ENCODE measurements at places on chromosomes 7 and 10.
A peak's percentile ranks its signal among the peaks of the same experiment; 100 is the strongest.

DNA sequence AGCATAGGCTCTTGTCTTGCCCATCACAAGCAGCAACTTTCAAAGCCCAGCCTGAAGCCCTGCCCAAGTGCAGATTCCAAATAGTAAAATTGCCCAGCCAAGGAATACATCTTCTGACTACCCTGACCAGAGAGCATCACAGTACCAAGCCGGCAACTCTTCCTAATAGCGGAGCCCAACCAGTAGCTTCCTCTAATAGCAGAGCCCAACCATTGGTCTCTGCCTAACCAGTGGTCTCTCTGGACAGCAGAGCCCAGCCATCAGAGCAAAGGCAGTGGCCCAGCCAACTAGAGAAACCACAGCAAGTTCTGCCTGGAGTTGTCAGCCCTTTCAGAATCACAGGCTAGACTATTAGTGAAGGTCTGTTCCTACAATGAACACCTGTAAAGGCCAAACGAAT is 285.6 kb downstream of the HGF start:
- DNase-seq, result peak; percentile 26

DNA sequence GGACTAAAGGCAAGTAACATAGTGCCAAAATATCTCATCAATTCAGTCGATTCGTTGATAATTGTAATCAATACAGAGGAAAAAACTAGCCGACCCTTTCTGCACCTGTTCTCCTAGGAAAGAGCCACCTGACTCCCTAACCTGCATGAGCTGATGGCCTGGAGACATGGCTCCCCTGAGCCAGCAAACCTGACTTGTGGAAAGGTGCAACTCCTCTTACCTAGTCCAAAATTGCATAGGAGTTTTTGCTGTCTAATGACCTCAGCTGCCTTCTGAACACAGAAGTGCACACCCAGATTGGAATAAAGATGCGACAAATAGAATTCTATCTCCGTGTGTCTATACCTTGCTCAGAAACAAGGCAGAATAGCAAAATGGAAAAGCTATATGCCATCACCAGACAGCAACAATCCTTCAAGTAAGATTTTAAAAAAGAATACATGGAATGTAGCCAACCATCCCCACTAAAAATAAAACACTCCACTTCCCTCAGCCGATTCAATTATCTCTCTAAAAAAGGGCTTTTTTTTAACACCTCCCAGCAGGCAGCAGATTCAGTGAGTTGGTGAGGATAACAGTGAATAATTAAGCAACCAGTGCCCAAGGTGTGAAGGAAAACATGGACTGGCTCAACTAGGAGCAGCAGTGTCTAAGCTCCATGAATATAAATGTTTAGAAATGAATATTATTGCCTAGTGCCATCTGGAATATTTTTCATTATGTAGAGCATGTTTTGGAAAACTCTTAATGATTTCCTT is 26.6 kb upstream of the LMTK2 start:
- no peak for DNase-seq

- no peak for DNase-seq
Observed at GRCh38 chr10:117134056-117134305, 4.1 kb downstream of the VAX1 start.

GRCh38 chr7:69654381-69654780 is 56.1 kb downstream of the AUTS2 start:
- DNase-seq, result no peak

- no peak for DNase-seq
Observed at GRCh38 chr7:142789441-142789840, 18.7 kb downstream of the PRSS2 start.

DNA sequence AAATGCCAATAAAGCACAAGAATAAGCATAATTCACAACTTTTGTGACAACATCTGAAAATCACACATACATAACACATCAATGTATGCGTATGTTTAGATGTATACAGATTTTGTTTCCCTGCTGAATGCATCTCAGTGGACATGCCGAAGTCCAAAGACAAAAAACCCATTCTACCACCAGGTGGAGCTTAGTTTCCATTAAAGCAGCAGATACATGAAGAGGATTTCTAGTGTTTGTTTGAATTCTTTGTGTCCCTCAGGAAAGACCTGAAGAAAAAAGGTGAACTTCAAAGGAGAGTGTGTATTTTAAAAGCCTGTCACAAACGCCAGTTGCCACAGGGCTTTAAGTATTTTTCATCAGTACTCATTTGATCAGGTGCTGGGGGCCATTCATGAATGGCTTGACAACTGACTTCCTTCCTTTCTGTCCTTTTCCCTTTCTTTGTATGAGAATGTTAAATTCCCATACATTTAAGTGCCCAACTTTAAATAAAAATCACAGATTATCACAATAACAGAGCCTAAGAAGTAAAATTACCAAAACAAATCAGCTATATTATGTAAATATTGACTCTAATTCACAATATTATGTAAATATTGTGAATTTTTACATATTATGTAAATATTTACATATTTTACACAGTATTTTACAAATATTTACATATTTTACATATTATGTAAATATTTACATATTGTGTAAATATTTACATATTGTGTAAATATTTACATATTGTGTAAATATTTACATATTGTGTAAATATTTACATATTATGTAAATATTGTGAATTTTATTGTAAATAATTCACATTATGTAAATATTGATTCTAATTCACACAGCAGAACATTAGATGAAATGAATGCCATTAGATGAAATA is 343.0 kb downstream of the CRPPA start:
- peak; percentile 45 for DNase-seq

DNA sequence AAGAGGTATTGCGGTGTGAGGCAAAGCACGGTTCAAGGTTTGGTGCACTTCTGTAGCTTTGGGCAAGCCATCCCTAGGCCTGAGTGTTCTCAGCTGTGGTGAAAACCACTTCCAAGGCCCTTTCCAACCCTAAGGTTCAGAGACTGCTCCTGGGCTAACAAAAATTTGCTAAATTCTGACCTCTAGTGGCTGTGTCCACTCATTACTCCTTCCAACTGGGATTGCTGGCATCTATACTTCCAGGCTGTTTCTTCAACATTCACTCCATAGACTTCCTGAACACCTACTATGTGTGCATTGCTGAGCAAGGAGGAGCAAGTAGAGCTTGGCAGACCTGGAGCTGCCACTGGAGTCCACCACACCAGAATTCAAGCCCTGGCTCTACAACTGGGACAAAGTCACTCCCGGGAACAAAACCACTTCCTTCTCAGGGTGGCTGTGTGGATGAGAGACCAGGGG is 29.3 kb upstream of the SH3PXD2A start:
- no peak for DNase-seq

DNA sequence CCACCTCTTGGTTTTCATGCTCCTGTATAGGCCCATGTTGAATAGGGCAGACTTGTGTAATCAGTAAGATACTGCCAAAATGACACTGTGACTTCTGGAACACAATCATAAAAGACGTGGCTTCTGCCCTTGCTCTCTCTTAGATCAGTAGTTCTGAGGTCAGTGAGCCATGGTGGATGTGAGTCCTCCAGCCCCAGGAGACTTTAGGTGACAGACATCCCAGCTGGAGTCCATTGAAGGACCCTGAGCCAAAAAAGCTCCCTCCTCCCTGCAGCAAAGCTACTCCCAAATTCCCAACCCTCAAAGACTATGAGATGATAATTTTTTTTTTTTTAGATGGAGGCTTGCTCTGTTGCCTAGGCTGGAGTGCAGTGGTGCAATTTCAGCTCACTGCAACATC is 3.2 kb upstream of the RADIL start:
- DNase-seq, result no peak

- DNase-seq, result no peak
Observed at GRCh38 chr10:119371704-119372663, 164.6 kb downstream of the GRK5 start.

DNA sequence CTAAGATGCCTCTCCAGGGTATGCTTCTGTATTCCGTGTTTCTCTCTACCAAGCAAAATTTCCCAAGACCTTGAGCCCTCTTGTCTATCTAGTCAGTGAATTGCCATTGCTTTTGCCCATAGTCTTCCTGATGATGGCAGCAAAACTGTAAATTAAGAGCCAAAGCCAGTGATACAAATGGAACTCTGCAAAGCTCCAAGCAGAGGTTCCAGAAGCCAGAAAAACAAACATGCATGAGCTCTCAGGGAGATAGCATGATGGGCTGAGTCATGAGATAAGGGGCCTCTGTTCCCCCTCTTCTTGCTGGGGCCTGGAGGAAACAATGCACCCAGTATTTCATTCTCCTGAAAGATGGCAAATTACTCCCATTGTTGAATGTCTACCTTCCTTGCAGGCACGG is 24.7 kb downstream of the LSMEM1 start:
- no peak for DNase-seq

DNA sequence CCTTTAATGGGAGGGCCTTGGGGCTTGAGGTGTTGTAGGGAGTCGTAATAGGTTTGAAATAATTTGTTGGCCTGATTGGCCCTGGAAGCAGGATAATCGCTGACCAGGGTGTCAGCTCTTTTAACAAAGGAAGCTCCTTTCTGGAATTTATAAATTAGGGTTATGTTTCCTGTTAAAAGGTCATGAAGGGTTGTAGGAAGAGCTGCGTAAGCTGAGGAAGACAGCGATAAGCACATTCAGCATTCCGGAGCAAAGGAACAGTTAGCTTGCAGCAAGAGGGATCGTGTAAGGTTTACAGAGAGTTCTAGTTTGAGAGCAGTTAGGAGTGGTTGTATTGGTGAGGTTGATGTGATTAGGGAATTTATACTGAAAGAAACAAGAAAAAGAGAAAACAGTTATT is 21.3 kb downstream of the CPA4 start:
- no peak for DNase-seq

- DNase-seq, result no peak
Observed at GRCh38 chr7:43565786-43566185, 17.1 kb upstream of the STK17A start.

GRCh38 chr10:93224005-93224779 is 150.5 kb downstream of the CYP26A1 start:
- DNase-seq, result no peak

GRCh38 chr7:69597278-69598076 is 798 bp upstream of the AUTS2 start:
- DNase-seq, result no peak

DNA sequence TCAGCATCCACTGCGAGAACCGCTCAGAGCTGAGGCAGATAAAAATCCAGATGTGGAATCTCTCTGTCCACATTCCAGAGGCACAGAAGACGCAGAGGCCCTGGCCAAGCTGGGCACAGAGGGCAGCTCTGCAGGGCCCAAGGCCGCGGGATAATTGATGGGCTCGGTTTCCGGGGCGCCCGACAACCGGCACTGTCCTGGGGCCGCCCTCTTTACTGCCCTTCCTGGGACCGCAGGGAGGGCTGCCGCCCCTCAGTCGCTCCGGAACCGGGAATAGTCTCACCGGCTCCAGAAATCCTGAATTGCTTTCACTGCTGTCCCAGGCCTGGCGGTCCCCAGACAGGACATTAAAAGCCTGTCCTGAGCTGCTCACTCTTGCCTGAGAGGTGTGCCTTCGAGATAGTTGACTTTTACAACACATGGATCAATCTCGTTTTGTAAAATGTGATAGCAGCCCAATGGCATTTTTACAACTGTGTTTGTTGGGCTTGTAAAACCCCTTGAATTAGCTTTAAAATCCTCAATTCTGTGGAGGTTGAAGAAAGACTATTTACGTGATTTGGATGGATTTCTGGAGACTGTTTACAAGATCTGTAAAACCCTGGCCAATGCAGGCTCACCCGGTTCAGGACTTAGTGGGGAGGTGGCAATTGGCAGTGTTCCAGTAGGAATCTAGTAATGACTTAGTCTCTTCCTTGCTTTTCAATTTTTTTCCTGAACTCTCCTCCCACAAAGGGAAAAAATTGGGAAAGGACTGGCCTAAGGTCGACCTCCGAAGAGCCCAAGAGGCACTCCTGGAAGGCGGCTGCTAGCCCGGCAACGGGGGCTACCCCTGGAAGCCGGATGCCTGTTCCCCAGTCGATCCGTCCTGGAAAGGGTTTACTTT is 1.4 kb upstream of the HOXA6 start:
- DNase-seq, result no peak

DNA sequence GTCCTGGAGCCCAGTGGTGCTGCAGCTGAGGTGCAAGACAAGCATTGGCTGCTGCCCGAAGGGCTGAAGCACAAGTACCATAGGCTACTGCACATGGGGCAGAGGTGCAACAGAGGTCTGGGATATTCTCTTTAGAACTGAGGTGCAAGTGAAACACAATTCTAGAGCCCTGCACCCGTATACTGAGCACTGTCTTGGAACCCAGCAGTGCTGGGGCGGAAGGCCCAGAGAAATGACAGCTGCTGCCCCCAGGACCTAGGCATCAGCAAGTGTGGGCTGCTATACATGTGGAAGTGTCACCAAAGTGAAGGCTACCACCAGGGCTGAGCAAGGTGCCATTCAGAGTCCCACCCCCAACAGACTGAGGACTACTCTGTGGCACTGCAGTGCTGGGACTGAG is 393.6 kb upstream of the STEAP1 start:
- DNase-seq, result no peak

- no peak for DNase-seq
Observed at GRCh38 chr10:62638062-62638477, 166.4 kb upstream of the ADO start.
